Stimulated activated CD4-positive, alpha-beta T cell treated with anti-CD3 and anti-CD28 coated beads, Interleukin-1b, Interleukin-23, amount 100 ng/mL, for 1 hour (primary cell): ENCODE measurements at places on chromosomes 13 and 19.

- DNase-seq, result no peak
Observed at GRCh38 chr13:112331675-112332074, 44.5 kb upstream of the SPACA7 start.

DNA sequence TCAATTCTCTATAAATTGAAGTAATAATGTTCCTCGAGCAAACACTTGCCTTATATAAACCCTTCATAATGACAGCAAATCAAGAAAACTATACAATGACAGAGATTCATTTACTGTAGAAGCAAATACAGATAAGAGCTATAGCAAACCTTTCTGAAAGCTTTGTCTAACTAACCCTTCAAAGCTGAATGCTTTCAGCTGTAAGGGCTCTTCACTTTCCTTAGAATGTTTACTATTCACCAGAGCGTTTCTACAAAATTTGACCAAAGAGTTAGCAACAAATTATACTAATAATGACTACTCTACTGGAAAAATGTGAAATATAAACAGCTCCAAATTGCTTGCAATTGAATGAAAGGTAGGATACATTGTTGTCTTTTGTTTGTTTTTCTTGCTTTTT lies 218.1 kb downstream of the SLITRK5 start:
- no peak for DNase-seq

GRCh38 chr13:53285896-53286430 lies 257.4 kb downstream of the OLFM4 start:
- DNase-seq, result no peak

DNA sequence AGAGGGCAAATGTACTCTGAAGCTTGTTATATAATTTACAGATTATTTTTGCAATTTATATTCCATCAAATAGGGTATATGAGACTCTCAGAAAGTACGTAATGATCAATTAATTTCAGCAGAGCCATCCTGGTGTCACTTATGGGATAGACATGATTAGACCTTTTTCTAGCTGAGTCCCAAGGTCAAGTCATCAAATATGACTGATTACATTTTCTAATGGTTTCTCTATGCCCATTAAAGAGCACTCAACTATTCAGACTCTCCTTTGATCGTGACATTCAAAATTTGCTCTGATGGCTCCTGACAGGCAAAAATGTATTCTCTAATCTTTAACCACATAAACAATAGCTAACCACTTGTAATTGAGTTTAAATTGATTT lies 469.2 kb downstream of the COG6 start:
- no peak for DNase-seq

DNA sequence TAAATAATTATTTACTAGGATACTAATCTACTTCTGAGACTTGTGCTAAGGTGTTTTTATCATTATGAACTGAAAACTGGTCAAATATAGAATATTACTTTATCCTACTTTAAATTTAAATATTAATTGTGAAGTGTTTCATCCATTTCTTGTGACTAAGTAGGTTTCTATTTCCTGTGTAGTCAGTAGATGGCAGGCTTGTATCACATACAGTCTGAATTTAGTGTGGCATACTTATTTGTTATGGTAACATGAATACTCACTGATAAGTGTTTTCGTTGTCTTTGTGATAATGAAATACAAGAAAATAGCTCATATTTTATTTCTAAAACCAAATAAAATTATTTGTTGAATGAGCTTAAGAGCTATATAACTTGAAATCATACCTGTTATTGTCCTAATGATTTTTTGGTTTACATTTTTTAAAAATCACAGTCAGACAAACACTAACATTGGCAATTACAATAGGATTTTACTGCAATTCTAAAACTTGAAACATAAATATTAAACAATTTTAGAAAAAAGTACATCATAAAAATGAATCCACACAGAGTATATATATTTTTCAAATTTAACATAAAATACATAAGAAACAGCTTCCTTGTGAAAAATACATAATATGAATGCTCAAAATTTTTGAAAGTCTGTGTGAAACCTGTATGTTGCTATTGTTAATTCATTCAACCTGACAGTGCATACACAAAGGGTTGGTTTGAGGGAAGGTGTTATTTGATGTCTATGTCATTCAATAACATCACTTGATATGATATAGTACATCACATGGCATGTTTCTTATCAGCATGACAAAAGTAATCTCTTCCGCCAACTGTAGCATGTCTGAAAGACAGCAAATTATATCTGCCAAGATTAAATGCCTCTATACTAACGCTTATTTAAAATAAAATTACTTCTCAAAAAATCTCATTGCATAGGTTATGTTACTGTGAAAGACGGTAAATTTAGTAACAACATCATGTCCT lies 904.8 kb upstream of the PCDH20 start:
- no peak for DNase-seq

DNA sequence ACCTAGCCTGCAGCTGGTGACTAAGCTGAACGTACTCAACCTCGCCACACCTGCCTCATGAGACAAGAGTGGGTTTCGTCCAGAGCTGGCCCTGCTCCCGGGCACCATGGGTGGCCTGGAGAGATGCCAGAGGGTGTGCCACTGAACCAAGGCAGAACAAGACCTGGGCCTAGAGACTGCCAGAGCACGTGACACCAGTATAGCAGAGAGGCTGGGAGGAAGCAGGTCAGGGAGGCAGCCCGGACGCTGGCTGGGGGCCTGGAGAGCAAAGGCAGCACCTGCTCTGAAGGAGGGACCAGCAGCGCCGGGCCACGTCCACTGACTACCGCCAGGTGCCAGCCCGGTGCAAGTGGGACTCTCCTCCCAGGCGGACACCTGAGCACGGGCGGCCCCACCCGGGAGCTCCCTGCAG lies 7.3 kb upstream of the C13orf46 start:
- no peak for DNase-seq

- no peak for DNase-seq
Observed at GRCh38 chr19:21454901-21455300, 50.5 kb upstream of the ZNF429 start.

DNA sequence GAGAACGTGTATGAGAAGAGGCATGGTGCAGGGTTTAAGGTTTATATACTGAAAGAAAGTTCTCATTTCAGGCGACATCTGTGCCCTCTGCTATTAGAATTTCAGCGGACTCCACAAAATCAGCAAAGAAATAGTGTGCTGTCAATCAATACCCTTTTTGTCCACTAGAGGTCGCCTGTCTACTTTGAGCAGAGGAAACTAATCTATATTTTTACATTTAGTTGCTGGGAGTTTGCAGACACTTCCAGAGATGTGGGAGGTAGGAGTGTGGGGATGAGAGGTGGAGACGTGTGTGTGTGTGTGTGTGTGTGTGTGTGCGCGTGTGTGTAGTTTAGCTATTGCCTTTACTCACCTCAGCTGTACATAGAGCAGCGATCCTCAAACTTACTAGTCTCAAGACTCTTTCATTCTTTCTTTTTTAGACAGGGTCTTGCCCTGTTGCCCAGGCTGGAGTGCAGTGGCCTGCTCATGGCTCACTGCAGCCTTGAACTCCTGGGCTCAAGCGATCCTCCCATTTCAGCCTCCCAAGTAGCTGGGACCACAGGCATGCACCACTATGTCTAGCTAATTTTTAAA lies 9.7 kb downstream of the INAFM1 start:
- no peak for DNase-seq

GRCh38 chr19:18502638-18503294 lies 19.1 kb downstream of the ELL start:
- DNase-seq, result no peak

GRCh38 chr19:21147540-21147939 lies 5.7 kb downstream of the ZNF431 start:
- DNase-seq, result no peak
